SJSA1 (cell line): ENCODE measurements at places on chromosomes 7 and 10. TPM values are rescaled to one million over a fixed set of nuclear protein-coding genes. Genes with fewer than 3 reads are reported as not detected.

CTNNA3 gene
- 0.18 TPM in 1 of 2 replicates, not detected in the other for total RNA-seq

ZNF775 gene
- total RNA-seq: 5.8 and 8.6 TPM in 2 replicates

ZRANB1 gene
- 20.8 and 27.1 TPM in 2 replicates for total RNA-seq

GRM3 gene
- not detected in 2 replicates for total RNA-seq

GRCh38 chr10:92590623-92591549, 2.0 kb upstream of the KIF11 start:
- peaks cover 26% of the 10 kb centered on the region for H3K4me1 ChIP-seq
- H3K4me3 ChIP-seq: peak overlapping the region; percentile 67
- H3K27me3 ChIP-seq: no peaks in the 10 kb centered on the region
- H3K27ac ChIP-seq: peak overlapping the region; percentile 95

- peaks cover 15% of the 10 kb centered on the region for H3K4me1 ChIP-seq
- no peaks in the 10 kb centered on the region for H3K36me3 ChIP-seq
- H3K27me3 ChIP-seq: no peaks in the 10 kb centered on the region
- no peak overlapping the region for H3K27ac ChIP-seq
- H3K4me3 ChIP-seq: no peak overlapping the region
- no peak for DNase-seq
These were observed 280.9 kb upstream of the IGFBP3 start for GRCh38 chr7:46201961-46202360.

GRCh38 chr10:29099001-29099400, 189.9 kb upstream of the LYZL1 start:
- H3K27ac ChIP-seq: no peak overlapping the region
- no peaks in the 10 kb centered on the region for H3K27me3 ChIP-seq
- DNase-seq: no peak
- H3K4me3 ChIP-seq: no peak overlapping the region
- peaks cover 9% of the 10 kb centered on the region for H3K4me1 ChIP-seq
